Uterus (tissue), 4 donors: ENCODE measurements at places on chromosomes 7 and 10. TPM values are rescaled to one million over a fixed set of nuclear protein-coding genes. Genes with fewer than 3 reads are reported as not detected.

The C10orf95 gene
- total RNA-seq, result 0.21 TPM

GRCh38 chr7:116626886-116627285 is 45.1 kb upstream of the MET start:
- DNase-seq, result no peak

DNA sequence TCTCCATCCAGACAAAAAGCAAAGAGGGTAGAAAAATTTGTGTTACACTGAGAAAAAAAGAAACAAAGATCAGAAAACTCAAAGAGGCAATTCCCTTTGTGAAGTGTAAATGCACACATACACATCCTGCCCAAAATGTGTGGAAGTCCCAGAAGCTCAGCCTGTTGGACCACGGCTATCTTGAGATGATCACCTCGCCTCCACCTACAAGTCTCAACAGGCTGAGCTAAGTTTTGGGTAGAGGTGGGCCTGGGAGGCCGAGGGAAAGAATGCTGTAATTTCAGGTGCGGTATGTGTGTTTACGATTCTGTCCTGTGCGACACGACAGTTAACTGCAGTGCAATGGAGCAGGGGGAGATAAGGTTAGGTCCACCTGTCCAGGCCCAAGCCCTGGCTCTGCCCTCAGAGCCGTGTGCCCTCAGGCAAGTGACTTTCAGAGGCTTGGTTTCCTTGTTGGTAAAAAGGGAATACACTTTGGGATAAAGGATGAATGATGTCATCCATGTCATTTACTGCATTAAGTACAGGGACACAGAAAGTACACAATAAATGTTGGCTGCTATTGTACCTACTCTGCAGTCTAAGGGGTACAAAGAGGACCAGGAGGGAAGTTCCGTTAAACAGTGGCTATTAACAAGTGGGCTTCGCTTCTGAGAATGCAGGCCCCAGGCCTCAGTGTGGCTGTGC is 67.3 kb downstream of the AFAP1L2 start:
- no peak for DNase-seq

DNA sequence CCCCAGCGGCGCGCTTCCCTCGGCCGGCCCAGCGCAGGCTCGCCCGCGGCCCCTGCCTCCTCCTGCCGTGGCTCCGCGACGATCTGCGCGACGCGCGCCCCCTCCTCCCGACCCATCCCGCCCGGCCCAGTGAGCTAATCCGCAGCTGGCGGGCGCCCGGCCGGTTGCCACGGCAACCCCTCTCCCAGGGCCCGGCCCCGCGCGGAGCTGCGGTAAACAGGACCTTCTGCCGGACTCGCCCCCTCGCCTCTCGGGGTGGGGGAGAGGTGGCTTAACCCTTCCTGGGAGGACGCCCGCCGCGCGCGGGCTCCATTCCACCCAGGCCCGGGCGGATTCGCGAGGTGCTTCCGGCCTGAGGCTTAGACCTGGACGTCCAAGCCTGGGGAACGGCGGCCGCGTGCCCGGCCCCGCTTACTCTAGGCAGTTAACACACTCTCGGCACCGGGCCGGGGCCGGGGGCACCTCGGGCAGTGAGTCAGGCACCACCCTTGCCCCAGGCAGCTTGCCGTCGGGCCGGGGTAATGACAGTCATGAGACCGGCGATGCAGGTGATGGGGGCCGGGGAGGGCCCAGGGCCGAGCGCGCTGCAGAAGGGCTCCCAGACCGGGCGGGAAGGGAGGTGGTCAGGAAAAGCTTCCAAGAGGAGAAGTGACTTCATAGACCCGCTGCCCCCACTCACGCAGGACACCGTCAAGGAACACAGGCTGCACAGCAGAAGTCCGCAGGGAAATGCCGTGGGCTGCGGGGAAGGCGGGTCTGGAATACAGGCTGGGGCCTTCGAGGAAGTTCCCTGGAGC is at the start of gene DENND2A:
TSS of gene DENND2A (minus strand) at position 87 of the 797 bp plus-strand sequence. CDS start 38,416 bp downstream, outside the sequence.
- peak; percentile 87 for DNase-seq

DNA sequence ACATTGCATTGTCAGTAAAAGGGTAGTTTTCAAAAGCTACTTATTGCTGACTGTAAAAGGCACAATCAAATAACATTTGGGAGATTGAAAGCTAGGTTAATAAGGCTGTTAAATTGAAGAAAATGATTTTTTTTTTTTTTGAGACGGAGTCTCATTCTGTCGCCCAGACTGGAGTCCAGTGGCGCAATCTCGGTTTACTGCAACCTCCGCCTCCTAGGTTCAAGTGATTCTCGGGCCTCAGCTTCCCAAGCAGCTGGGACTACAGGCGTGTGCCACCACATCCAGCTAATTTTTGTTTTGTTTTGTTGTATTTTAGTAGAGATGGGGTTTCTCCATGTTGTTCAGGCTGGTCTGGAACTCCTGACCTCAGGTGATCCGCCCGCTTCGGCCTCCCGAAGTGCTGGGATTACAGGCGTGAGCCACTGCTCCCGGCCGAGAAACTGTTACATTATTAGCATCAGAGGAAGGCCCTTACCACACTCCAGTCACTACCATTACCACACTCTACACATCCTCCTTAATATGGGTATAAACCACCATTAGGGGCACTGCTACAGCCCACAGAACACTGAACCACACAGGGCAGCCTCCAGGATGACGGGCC is 1.0 kb downstream of the CYP51A1 start:
- DNase-seq, result no peak

DNA sequence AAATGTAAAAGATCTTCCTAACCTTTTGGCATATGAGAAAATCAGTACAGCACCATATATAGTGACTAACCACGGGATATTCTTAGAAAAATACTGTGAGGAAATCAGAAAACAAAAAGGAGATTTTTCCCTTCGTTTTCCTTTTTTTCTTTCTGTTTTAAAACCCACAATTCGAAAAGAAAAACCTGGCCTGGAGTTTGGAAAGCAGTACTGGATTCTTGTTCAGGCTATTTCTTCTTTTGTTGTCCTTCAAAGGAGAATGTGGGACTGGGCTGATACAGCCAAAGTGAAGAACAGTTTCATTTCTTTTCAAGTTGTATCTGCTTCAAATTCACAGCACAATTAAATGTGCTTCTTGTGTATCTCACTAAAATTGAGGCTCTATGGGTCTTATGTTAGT is 156.8 kb upstream of the PHYHIPL start:
- DNase-seq, result no peak

DNA sequence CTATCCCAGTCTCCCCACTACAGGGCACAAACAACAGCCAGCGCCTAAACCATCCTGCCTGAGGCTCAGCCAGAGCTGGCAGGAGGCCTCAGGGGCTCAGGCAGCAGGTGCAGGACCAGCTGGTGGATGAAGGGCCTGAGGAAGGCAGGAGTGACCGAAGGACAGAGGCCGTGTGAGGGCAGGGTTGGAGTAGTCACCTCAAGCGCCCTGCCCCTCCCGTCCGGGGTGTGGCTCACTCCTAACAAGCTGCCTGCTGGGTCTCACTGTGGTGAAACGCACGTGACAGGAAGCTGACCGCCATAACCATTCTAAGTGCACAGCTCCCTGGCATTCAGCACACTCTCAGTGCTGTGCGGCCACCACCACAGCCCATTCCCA is 281.1 kb downstream of the ELFN1 start:
- DNase-seq, result no peak

The CADPS2 gene
- 36.4 TPM for total RNA-seq

The TMEM225B gene
- total RNA-seq, result 0.55 TPM

DNA sequence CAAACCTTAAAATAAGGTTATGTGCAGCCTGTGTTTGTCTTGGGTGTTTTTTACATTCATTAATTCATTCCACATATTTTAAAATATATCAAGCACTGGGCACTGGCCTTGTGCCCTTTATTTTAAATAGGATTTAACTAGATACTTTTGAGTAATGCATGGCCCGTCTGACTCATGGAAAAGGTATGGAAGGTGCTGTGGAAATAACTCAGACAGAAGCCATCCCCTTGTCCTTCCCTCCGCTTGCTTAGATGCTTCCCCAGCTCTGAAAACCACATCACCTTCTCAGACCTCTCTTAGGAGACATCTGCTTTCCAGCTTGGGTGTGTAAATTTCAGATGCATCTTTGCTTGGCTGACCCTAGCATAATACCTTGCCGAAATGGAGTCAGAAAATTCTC is 30.5 kb downstream of the SLC18A2 start:
- DNase-seq, result no peak

GRCh38 chr10:11035301-11035991 is 17.8 kb downstream of the CELF2 start:
- peak; percentile 72 for DNase-seq

DNA sequence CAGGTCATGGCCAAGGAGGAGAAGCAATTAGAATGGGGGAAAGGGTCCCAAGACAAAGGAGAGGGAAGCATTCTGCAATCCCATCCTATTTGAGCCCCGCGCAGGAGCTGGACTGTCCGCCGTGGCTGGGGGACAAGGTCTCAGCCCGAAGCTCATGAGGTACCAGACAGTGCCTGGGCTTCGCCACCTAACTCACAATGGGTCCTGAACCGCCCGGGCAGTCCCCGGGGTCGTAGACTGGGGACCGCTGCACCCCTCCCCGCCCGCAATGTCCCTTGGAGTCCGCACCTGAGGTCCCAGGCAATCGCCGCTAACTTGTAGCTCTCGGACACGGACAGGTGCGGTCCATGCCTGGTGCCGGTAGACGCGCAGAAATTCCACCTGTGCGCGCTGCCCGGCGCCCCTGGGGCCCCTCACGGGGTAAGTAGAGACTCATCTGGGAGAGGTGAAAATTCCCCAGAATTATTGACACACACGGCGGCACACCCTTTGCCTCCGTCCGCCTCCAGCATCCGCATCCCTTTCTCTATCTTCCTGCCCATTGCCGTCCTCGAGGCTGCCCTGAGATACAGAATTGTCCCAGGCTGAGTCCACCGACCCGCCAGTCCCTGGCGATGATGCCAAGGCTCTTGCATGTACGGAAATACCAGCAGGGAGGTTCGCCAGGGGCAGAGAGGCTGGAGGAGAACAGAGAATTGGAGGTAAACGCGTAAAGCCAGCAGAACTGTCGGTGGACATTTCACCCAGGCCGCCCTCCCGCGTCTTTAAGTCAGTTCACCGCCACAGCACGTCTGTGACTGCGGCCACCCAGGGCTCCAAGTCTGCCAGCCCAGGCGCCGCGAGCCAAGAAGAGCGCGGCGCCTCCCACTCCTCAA is 1.8 kb downstream of the CHRM2 start:
- no peak for DNase-seq

DNA sequence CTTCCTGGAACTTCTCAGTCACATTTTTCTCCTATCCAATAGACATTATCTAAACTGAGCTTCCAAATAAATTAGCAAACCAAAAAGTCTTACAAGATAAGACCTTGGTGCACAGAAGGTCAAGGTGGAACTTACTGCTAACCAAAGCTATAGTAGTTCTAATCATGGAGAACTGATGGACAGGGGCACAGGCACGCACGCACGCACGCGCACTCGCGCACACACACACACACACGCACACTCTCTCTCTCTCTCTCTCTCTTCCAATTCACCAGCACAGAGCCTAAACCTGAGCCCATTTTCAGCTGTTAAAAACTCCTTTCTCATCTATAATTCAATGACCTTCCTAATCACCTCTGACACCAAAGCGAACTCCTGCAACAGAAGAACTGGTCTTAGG is 7.5 kb downstream of the FGFR2 start:
- no peak for DNase-seq

DNA sequence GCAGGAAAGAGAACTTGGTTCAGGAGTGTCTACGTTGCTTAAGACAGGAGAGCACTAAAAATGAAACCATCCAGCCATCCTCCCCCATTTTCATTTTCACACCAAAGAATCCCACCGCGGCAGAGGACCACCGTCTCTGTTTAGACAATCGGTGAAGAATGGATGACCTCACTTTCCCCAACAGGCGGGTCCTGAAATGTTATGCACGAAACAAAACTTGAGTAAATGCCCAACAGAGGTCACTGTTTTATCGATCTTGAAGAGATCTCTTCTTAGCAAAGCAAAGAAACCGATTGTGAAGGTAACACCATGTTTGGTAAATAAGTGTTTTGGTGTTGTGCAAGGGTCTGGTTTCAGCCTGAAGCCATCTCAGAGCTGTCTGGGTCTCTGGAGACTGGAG is 1.4 kb upstream of the IL6 start:
- DNase-seq, result no peak

The RBP4 gene
- total RNA-seq, result 3.2 TPM

GRCh38 chr7:95820778-95821177 is 48.4 kb downstream of the DYNC1I1 start:
- no peak for DNase-seq

- DNase-seq, result no peak
Measured at GRCh38 chr7:128097211-128097731, 66.0 kb upstream of the LRRC4 start.
